NCI-H526 (cell line): ENCODE measurements at places on chromosomes 4 and X.

DNA sequence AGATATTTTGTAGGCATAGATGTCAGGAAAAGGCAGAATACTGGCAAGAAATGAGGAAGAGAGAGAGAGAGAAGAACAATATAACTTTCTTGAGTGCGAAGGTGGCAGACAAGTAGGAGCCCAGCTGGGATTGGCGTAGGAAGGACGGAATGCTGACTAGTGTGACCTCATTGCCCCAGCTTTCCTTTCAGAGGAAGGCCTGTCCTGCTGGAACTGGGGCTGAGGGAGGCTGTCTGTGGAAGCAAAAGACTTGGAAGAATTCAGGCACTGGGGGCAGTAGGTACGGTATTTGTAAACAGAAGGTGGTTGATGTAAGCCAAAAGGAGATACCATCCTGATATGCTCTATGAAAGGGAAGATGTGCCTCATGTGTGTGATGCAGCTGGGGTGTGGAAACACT is 818.4 kb downstream of the ADGRL3 start:
- DNase-seq = no peak

- DNase-seq = no peak
These were observed 119.1 kb downstream of the CNKSR2 start for GRCh38 chrX:21493226-21493830.

DNA sequence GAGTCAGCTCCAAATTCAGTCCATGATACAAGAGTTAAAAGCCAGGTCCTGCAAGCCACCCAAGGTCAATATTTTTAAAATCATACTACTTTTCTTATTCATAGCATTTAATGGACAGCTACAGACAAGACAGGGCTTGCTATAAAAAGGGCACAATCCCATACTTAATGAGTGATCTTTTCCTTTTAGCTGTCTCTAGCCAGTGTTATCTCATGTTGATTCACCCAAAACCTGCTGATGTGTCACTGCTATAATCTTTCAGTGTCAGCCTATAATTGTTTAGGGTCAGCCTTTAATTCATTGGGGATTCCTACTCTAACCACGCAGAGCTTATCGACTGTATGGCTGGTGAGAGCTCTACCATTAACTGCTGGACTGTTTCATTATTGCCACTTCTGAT is 51.2 kb upstream of the HCCS start:
- DNase-seq = no peak

- DNase-seq = no peak
These were observed 10.4 kb upstream of the HPGDS start for GRCh38 chr4:94352996-94353395.

DNA sequence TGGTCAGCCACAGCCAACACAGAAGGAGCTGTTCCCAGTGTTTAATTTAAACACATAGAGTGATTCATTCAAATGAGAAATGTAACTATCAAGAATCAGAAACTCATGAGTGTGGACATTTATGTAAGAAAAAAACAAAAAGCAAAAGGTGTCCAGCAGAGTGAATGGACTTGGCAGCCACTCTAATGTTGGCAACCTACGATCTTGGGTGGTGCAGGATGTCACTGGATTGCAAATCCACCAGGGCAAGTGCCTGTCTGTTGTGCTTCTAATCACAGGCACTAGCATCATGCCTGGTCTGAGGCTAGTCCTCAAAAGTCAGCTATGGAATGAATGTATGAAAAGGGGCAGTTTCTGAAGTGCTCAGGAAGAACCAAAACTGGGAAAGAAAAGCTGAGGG is 277.7 kb upstream of the CLNK start:
- DNase-seq = no peak

- no peak for DNase-seq
These were observed 786.1 kb upstream of the AADAT start for GRCh38 chr4:170875868-170876267.

DNA sequence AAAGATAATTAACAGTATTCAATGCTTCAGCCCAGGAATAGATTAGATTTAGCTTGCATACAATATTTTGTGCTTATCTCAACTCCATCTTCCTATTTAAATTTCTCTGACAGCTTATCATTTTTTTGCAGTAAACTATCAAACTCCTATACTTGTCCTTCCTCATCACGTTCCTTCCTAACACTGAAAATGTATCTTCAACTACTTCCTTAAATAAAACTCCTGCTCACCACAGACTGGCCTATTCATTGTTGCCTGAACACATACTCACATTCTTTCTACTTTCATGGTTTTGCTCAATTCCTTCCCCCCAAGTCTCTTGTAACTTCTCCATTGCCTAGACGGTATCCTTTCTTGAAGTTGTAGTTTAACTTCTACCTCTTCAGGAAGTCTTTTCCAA is 28.5 kb upstream of the PTPN13 start:
- DNase-seq = no peak

DNA sequence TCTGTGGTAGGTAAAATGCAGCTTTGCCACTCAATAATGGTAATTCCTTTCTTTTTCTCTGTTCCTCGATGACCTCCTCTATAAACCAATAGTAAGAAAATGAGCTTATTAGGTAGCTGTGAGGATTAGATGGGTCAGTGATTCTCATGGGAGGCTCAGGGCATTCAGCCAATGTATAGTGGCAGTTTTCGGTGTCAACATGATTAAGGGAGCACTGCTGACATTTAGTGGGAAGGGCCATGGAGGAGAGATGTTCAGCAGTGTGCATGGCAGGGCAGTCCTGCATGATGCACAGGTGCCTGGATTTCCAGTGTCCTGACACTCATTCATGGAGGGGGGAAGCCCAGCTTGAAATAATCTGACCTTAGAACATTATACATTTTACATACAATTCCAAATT is 232.8 kb downstream of the PDGFC start:
- DNase-seq = no peak

- DNase-seq = no peak
These were observed 31.0 kb upstream of the EGFL6 start for GRCh38 chrX:13538414-13538813.

GRCh38 chrX:104749951-104750610 is 184.1 kb downstream of the IL1RAPL2 start:
- DNase-seq = no peak

GRCh38 chr4:139025841-139026240 is 10.3 kb downstream of the NOCT start:
- no peak for DNase-seq

GRCh38 chrX:22686138-22686541 is 313.6 kb upstream of the DDX53 start:
- no peak for DNase-seq

GRCh38 chr4:26020083-26020668 is 106.2 kb downstream of the SMIM20 start:
- DNase-seq = no peak

GRCh38 chr4:168662297-168662984 is 165.6 kb downstream of the PALLD start:
- no peak for DNase-seq

GRCh38 chr4:14783011-14783877 is 219.0 kb upstream of the CPEB2 start:
- no peak for DNase-seq

- DNase-seq = peak; percentile 89
These were observed at the start of gene BCOR for GRCh38 chrX:40097504-40098263. Gene BCOR, minus strand, starts transcription at chrX:40097958. Its CDS starts 20,029 bp downstream, at chrX:40077929.

- no peak for DNase-seq
These were observed 52.2 kb downstream of the DCUN1D4 start for GRCh38 chr4:51895158-51895557.

GRCh38 chrX:64427787-64428186 is 32.5 kb upstream of the MTMR8 start:
- DNase-seq = no peak

DNA sequence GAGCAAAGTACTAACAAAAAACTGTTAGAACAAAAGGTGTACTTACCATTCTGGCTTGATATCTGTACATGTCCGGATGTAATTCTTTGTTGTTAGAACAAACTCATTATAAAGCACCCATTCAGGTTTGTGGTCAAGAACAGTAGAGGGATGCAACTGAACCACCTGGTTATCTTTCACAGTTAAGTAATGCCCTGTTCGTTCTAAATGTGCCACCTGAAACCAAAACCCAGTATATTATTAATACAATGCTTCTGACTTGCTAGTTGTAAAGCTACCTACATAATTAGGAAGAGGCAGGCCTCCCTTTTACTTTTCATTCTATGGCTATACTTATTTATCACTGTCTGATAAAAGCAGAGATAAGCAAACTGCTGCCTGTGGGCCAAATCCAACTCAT is 54.8 kb downstream of the DHX15 start:
- no peak for DNase-seq

- DNase-seq = peak; percentile 34
These were observed 141.7 kb downstream of the HHIP start for GRCh38 chr4:144787365-144788258.
